ENCODE measurements at places on chromosomes 11 and 22.

GRCh38 chr11:19934828-19935259 is 222.2 kb downstream of the NAV2 start:
- no peak for DNase-seq

DNA sequence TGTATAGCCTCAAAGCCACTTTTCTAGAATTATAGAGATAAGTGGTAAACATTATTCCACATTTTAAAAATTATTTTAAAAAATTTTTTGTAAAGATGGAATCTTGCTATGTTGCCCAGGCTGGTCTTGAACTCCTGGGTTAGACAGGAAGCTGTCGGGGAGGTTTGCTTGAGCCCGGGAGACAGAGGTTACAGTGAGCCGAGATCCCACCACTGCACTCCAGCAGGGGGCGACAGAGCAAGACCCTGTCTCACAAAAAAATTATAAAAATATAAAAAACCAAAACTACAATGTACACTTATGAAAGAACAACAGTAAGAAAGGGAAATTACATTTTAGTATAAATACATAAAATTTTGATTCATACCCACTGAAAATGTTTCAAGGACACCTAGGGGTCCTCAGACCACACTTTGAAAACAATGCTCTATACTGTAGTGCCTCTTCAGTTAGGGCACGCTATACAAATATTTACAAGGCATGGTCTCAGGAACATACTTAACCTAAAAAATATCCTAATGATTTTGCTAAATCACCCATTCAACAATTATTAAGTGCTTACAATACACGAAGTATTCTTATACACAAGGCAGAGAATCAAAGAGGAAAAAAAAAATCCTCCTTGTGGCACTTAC is 111.2 kb downstream of the MRTFA start:
- DNase-seq: peak; percentile 60

DNA sequence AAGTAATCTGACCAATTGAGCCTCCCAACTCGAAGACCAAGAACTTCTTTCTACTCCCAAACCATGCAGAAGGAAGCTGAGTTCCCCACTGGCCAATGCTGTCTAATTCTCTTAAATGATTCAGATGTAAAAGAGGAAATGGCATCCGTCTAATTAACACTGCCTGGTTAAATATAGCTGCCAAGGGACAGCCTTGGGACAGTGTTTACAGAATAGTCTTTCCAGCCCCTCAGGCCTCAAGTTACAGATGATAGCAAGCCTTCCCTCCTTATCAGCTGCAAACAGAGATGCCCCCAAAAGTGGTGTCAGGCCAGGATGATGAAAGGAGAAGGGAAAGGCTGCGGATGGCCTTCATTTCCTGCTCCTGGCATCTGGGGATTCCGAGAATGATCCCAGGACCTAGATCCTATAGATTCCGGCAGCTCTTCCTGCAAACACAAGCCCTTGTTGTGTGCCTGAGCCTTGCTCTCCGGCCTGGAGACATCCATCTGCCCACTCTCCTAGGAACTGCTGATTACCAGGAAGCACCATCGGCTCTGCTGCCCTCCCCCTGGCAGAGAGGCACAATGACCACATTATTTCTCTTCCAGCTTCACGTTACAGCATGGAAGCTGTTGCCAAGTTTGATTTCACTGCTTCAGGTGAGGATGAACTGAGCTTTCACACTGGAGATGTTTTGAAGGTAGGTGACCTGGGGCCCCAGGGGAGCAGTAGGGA is 13.5 kb upstream of the TMA7B start:
- no peak for DNase-seq

DNA sequence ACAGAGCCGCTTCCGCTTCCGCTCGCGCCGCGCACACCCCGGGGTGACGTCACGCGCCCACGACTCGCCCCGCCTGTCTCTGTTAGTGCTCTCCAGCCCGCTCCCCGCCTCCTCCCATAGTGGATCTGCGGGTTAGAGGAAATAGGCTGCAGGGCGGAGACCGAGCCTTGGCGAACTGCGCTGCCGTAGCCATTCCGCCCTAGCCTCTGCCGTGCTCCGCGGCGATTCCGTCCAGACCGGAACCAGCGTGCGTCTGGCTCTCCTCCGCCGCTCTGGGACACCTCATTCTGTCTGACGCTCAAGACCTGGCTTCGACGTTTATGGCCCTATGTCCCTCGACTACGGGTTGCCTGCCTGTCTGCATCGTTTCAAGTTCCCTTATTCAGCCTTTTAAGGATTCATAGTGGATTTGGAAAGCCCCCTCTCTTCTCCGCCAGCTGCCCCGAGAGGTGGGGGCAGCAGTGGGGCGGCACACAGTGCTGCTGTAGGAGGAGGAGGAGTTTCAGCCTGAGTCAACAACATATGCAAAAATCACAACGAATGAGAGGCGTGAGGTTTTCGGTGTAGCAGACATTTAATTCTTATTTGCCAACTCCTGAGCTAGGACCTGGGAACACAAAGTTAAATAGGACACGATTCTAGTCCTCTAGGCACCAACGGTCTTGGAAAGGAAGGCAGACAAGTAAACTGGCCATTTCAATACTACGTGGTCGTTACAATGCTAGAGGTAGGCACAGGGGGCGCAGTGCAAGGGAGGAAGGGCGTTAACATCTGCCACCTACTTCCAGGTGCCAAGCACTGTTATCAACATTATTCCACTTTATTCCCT is at the start of gene TAF10:
Gene TAF10, minus strand, starts transcription at position 4 of the 829 bp plus-strand sequence. CDS start 27 bp downstream, outside the sequence.
- peak; percentile 90 for DNase-seq

DNA sequence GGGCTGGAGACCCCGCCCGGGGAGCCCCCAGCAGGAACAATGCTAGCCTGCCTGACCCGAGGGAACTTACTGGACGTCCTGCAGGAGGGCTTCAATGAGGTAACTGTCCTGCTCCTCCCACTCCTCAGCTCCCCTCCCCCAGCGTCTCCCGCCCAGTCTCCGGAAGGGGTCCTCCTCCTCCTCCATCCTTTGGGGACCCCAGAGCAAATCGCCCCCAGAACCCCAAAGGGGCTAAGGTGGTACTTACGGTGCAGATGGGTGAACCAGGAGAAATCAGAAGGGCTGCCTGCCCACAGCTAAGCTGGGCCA is 272 bp downstream of the DIXDC1 start:
- no peak for DNase-seq

- DNase-seq: no peak
Measured at GRCh38 chr22:41481131-41481830, 12.4 kb downstream of the ACO2 start.

DNA sequence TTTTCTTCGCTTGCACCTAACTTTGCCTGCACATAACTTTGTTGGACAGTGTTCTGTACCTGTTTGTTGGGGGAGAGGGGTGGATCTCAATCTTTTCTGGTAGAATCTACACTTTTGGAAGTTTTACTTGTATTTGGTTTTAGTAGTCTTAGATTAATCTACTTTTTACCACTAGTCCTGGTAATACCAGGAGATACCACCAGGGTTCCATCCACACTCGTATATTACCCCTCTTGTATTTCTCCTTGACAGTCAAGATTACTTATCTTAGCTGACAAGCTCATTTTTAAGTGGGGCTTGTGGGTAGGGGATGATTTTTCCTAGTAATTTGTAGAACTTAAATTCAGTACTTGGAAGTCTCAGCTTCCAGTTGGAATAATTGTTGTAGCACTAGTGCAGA is 37.3 kb upstream of the TECTA start:
- DNase-seq: no peak

GRCh38 chr11:45238724-45239123 is 47.4 kb downstream of the SYT13 start:
- DNase-seq: no peak

DNA sequence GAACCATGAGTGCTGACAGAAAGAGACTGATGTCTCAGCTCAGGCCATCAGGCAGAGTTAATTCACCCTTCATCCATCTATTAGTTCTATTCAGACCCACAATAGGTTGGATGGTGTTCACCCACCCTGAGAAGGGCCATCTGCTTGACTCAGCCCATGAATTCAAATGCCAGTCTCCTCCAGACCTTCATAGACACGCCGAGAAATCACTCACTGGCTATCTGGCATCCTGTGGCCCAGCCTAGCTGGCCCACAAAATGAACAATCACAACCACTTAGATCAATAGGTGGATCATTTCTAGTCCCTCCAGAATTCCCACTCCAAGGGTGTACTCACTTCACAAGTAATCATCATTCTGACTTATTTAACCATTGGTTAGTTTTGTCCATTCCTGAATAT is 58.2 kb downstream of the MYEOV start:
- no peak for DNase-seq

DNA sequence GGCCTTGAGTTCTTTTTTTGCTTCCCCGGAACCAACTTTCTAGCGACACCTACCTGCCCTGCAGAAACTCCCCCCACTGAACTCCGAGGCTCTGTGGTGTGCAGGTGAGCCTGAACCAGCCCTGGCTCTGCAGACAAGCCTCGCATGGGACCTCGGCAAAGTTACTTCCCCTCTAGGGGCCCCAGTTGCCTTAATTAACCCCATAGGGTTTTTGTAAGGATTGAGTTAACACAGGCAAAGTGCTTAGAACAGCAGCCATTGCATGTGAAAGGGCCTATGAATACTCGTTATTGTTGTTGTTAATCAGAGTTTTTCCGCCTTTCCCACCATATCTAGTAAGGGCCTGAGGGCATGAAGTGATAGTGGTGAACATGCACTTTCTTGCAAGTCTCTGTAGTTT is 12.6 kb upstream of the SYT13 start:
- no peak for DNase-seq

- DNase-seq: no peak
Measured at GRCh38 chr11:105148241-105148640, 8.7 kb upstream of the CARD18 start.

- no peak for DNase-seq
Measured at GRCh38 chr22:22372086-22372485, 127.5 kb downstream of the VPREB1 start.

DNA sequence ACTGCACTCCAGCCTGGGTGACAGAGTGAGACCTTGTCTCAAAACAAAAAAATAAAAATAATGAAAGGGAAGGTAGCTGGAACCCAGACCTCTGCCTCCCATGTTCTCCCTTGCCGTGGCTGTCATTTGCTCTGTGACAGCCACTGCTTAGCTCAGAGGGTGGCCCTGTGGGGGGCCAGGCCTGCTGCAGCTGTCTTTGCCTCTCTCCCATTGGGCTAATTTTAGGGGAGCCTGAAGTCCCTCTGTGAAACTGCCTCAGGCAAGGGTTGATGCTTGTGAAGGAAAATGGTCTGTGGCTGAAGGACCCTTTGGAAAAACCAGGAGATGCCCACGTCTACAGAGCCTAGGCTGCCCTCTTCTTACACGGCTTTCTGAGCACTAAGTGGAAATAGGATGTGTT is 42.9 kb downstream of the C11orf91 start:
- DNase-seq: no peak

GRCh38 chr11:25938952-25939351 is 393.0 kb upstream of the ANO3 start:
- no peak for DNase-seq
